Erythroblast (primary cell): ENCODE measurements at places on chromosomes 5 and 9.

- no peak for DNase-seq
Observed at GRCh38 chr5:153797484-153797883, 241.2 kb downstream of the FAM114A2 start.

DNA sequence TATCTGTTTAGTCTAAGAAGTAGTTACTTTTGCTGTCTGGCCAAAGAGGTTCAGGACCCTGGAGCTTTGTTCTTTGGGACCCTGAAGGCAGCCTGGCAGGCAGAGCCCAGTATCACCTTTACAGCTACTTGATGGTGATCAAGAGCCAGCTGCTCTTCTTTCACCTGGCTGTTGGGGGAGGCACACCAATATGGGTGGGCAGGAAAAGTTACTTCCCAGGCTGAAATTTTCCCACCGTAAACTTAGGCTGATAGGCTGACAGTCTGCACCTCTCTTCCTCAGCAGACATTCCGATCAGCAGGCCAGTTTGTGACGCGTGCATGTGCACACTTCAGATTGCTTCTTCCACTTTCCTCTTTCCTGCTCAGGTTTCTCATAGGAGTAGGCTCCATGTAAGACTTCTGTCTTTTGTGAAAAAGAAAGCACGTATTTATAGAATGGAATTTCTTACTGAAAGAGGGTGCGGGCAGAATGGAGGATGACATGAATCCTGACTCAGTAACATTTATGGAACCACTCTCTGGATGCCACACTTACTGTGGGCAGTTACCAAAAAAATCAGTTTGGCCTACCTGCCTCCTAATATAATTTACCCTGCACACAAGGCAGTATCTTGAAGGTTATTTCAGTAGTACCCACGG, 223.9 kb upstream of the DMRT1 start:
- DNase-seq: no peak

DNA sequence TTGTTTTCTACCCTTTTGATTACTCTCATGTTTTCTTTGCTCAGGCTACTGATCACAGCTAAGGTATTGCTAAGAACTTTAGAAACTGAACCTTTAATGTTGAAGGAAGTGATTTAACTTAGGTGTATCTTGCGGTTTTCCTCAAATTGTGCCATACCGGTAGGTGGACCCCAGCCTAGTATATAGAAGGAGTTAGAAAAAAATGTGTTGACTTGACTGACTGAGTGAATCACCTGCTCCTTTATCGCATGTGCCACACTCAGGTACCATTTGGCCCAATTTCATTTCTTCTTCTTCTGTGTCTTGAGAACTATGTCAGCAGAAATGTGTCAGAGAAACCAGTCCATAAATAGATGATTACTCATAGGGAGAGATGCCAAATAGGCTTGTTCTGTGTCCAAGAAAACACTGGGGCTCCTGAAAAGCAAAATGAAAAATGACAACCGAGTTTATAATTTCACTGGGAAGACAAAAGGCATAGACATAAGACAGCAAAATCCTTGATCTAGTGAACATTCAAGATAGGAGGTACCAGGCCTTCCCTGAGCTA, 19.4 kb downstream of the PLPPR1 start:
- no peak for DNase-seq

DNA sequence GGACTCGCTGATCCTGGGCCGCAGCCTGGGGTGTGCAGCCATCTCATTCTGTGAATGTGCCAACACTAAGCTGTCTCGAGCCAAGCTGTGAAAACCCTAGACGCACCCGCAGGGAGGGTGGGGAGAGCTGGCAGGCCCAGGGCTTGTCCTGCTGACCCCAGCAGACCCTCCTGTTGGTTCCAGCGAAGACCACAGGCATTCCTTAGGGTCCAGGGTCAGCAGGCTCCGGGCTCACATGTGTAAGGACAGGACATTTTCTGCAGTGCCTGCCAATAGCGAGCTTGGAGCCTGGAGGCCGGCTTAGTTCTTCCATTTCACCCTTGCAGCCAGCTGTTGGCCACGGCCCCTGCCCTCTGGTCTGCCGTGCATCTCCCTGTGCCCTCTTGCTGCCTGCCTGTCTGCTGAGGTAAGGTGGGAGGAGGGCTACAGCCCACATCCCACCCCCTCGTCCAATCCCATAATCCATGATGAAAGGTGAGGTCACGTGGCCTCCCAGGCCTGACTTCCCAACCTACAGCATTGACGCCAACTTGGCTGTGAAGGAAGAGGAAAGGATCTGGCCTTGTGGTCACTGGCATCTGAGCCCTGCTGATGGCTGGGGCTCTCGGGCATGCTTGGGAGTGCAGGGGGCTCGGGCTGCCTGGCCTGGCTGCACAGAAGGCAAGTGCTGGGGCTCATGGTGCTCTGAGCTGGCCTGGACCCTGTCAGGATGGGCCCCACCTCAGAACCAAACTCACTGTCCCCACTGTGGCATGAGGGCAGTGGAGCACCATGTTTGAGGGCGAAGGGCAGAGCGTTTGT, 19.9 kb downstream of the PTGES2 start:
- DNase-seq: no peak

- no peak for DNase-seq
Observed at GRCh38 chr5:127650022-127650421, 1.1 kb downstream of the CTXN3 start.

DNA sequence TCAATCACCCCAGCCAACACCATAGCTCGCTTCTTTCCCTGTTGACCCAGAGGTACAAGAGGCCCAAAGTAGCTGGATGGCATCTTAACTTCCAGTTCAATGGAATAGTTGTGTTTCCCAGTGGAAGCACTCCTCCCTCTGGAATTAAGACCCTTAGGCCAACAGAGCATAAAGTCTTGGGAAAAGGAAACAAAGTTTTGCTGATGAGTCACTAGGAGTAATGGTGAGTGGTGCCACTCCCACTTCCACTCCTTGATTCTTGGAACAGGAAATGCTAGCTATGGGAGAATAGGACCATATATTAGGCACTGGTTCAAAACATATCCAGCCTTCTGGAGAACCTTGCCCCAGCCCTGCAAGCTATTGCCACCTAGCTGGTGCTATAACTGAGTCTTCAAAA, 44.7 kb upstream of the LMX1B start:
- DNase-seq: no peak

- DNase-seq: peak; percentile 93
Observed at GRCh38 chr9:97632248-97632984, 752 bp downstream of the TSTD2 start.

DNA sequence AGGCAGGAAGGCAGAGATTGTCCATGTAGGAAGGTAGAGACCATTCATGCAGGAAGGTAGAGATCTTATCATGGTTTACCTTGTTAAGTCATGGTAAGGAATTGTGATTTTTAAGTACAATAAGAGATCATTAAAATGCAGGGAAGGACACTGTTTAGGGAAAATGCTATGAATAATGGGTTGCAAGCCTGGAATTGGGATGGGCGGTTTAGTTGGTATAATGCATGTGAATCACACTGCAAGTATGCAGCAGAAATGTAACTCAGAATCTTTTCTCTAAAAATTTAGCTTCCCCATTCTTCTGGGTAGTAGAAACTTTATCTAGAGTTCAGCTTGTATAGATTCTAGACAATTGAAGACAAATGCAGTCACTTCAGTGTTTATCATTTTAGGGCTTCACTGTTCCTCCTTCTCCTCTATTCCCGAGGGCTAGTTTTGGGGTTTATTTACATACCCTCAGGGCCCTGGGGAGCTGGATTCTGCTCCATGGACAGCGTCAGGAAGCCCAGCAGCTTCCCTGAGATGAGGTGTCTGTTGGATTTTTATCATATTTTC, 212.0 kb downstream of the SREK1 start:
- no peak for DNase-seq

DNA sequence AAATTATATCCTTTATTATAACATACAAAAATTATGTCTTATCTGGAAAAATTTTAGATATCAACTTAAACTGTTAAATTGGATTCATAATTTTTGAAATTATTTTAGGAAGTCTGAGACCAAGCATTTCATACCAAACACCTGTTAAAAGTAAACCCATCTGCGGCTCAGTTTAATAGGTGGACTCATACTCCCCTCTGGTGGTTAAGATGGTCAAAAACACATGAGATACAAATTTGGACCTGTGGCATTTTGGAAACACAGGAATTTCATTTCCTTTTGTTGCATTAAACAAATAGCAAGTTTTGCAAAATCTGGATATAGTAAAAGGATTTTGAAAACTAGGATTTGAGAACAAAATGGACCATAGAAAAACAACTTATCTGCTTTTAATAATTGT, 53.7 kb downstream of the RGMB start:
- peak; percentile 61 for DNase-seq

DNA sequence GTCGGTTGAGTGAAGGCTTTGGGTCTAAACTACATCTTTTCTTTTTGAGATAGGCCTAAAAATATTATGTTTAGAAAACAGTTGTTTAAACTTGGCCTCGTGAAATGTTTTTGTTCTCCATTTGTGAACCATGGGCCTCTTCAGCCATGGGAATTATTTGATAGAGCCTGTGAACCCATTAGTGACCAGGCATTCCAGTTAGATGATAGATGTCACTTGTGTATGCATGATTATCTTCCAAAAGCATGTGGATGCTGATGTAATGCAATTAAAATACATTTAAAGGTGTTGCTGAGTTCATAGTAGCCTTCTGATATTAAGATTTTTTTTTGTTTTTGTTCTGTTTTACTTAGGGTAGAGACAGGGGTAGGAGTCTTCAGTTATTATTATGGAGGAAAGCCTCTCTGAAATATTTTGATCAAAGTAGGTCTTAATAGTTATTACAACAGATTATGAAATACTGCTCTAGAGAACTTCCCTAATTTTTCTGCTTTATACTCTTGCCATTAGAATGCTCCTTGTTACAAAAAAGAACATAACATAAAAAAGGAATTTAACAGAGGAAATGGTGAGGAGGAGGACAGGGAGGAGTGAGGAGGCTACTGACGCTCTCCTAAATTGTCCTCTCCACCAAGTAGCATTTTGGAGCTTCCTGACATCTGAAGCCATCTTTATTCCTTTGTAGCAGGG, 32.9 kb downstream of the CPEB4 start:
- no peak for DNase-seq

- no peak for DNase-seq
Observed at GRCh38 chr5:128498844-128499455, 39.1 kb downstream of the FBN2 start.

DNA sequence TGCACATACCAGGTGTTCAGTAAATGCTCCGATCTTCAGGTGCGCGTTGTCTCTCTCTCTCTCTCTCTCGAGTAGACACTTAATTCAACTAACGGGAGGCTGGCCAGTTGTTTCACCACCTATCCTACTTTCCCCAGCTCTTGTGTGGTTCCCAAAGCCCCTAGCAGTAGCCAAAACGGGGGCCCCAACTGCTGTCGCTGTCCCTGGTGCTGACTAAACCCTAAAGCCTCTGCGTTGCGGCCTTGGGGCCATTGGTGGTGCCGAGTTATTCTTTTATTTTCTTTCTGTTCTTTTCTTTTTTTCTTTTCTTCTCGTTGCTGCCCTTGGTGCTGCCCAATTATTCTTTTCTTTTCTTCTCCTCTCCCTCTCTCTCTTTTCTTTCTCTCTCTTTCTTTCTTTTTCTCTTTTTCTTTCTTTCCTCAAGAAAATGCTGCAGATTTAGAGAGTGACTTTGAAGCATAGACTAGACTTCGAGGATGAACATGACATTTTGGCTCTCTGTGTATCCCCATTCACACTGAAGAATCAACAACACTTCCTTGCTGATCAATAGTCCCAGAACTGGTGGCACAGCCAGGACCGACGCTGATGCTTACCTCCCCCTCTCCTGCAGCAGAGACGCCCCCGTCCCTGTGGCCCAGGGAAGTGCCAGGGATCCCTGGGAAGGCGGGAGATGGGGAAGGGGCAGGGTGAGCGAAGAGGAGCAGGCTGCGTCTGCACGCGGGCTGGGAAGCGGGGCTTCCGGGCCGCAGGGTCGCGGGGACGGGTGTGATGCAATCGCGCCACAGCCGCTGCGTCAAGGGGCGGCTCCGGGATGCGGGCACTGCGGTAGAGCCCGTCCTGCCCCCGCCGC, at the start of gene FBLL1:
TSS of gene FBLL1 (plus strand) at position 785 of the 853 bp plus-strand sequence. CDS start 200 bp downstream, outside the sequence.
- DNase-seq: peak; percentile 46

GRCh38 chr9:115267790-115268189, 149.8 kb upstream of the TNC start:
- no peak for DNase-seq

GRCh38 chr9:27468000-27468399, 56.1 kb upstream of the IFNK start:
- DNase-seq: no peak

DNA sequence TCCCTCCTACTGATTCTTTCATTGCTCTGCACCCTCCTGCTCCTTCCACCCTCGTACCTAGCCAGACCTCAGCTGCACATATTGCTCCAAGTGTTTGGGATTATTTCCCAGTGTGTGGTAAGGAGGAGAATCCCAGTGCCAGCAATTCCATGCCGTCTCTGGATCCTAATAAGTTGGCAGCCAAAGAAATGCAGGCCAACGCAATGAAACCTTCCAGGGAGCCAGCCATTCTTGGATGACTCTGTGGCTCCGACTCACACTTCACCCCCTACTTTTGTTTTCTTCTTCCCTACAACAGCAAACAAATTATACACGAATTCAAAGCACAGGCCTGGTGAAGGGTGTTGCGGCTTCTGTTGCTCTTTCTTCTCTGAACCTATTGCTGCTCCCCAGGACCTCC, 82.5 kb upstream of the SLC1A3 start:
- no peak for DNase-seq

DNA sequence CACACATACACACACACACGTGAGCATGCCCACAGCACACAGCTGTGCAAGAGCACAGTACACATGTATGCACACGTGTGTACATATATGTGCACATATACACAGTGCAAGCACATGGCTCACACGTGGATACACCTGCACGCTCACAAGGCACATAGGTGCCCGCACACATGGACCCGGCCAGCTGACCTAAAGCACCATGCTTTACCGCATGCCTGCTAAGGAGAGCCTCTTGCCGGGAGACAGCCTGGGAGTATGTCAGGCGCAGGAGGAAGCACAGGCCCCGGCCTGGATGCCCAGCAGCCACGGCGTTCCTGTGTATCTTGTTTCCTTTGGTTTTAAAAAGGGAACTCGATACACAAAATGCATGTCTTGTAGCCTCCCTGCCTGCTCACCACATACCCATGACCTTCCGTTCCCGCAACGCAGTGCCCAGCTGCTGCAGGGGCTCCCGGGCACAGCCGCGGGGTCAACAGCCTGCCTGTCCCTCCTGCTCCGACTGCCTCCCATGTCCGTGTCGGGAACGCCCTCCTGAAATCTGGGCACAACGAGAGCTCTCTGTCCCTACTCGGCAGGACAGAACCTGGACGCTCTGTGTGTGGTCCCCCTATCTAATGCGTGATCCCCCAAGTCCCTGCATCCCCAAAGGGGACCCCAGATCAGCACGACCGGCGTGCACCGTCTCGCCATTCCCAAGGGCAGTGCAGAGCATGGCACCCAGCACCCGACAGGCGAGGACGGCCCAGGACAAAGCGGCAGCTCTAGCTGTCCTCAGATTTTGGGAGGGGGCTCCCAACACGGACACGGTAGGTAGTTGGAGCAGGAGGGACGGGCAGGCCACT, 3.6 kb downstream of the SLC12A7 start:
- DNase-seq: peak; percentile 40

DNA sequence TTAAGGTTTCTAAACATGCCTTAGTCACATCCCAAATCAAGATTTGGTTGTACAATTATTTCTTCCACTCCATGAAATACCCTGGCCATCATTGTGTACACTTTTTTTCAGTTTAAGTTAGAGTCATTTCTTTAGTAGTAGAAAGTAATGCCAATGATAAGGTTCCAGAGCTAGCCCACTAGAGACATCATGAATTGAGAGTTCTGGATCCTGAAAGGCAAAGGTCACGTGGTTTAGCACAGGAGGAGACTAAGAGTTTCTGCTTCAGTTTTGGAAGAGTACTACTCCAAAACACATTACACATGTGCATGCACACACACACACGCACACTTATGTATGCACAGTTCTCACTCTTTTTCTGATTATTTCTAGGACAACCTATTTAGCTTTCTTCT, 4.8 kb upstream of the SREK1 start:
- DNase-seq: no peak
